ENCODE measurements at places on chromosomes 5 and 9. TPM values are rescaled to one million over a fixed set of nuclear protein-coding genes. Genes with fewer than 3 reads are reported as not detected.
A peak's percentile ranks its signal among the peaks of the same experiment; 100 is the strongest.

GRCh38 chr5:53109443-53110127 lies at the start of gene MOCS2:
Gene MOCS2, minus strand, starts transcription at chr5:53109757. Its CDS starts 2,583 bp downstream, at chr5:53107174.
- peak; percentile 80 for DNase-seq

DNA sequence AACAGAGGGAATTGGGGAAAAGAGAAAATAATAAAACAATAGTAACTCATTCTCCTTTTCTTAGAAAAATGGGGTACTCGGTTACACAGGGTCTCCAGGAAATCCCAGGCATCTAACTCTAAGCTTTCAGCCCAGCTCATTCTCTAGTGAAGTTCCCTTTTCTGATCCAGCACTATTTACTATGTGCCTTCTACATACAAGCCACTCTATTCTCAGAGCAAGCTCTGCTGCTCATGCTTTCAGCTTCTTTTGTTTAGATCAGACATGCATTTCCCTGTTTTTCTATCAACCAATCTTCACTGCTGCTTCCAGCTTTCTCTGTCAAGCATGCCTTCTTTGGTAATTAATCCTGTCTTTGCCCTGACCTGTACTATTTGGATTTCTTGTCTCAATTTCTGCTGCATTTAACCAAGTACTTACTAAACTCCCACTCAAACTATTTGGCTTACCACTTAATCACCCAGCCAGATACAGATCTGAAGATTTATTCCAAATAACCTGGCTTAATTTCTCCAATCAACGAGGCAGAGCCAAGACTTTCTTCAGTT lies 25.3 kb downstream of the OSMR start:
- no peak for DNase-seq

DNA sequence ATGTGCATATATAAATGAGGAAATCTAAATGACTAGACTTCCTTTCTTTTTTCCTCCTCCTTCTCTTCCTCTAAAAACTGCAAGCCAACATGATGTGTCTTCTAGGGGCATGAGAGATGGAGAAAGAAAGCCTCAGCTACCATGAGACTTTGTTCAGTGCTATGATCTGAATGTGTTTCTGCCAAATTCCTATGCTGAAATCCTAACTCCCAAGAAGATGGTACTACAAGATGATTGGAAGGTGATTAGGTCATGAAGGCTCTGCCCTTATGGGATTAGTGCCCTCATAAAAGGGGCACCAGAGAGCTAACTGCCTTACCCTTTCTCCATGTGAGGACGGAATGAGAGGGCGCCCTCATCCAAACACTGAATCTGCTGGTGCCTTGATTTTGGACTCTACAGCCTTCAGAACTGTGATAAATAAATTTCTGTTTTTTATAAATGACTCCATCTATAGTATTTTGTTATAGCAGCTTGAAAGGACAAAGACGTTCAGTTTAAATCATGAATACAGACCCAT lies 72.2 kb upstream of the IL6ST start:
- no peak for DNase-seq

DNA sequence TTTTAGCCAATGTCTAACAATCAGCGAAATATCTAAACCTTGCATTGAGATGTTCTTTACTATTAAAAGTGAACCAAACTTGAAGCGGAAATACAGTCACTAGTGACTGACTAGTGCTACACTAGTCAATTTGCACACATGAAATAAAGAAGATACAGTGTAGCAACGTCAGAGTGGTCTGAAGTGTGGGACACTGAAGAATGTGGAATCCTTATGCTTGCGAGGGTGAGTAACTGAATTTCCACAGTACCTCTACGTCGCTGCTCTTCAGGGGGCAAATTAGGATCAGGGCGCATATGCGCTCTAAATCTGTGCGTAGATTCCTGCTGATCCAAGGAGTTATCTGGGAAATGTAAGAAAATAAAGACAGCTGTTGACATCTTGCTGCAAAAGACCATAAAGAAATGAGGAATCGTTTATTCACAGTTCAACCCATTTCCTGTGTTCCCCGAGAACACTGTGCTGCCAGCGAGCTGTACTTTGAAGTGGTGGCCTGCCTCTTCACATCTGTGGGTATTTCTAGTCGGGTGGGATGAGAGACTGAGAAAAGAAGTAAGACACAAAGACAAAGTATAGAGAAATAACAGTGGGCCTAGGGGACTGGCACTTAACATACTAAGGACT lies 39.8 kb upstream of the FLT4 start:
- no peak for DNase-seq

GRCh38 chr5:120016717-120017382 lies 387.5 kb downstream of the FAM170A start:
- DNase-seq: no peak

GRCh38 chr5:7754997-7755596 lies 95.8 kb downstream of the CFAP90 start:
- DNase-seq: no peak

DNA sequence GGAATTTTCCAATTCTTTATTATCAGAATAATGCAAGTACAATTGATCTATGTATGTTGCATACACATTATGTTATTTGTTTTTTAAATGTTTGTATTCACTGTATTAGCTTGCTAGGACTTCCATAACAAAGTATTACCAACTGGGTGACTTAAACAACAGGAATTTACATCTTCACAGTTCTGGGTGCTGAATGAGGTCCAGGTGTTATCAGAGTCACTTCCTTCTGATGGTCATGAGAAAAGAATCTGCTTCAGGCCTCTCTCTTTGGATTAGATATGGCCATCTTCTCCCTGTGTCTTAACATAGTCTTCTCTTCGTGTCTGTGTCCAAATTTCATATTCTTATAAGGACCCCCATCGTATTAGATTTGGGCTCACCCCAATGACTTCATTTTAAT lies 229.1 kb upstream of the TRPC7 start:
- no peak for DNase-seq

DNA sequence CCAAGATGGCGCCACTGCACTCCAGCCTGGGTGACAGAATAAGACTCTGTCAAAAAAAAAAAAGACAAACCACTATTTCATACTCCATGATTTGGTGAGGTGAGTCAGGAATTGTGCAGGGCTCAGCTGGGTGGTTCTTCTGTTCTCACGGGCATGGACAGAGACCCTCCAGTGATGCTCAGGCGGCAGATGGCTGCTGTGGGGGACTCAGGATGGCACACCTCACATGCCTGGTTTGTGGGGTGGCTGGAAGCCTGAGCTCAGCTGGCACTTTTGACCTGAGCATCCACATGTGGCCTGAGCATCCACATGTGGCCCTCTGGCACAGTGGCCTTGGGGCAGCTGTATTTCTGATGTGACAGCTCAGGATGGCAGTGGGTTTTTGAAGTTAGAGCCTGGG lies 217.2 kb downstream of the IRX2 start:
- DNase-seq: no peak

DNA sequence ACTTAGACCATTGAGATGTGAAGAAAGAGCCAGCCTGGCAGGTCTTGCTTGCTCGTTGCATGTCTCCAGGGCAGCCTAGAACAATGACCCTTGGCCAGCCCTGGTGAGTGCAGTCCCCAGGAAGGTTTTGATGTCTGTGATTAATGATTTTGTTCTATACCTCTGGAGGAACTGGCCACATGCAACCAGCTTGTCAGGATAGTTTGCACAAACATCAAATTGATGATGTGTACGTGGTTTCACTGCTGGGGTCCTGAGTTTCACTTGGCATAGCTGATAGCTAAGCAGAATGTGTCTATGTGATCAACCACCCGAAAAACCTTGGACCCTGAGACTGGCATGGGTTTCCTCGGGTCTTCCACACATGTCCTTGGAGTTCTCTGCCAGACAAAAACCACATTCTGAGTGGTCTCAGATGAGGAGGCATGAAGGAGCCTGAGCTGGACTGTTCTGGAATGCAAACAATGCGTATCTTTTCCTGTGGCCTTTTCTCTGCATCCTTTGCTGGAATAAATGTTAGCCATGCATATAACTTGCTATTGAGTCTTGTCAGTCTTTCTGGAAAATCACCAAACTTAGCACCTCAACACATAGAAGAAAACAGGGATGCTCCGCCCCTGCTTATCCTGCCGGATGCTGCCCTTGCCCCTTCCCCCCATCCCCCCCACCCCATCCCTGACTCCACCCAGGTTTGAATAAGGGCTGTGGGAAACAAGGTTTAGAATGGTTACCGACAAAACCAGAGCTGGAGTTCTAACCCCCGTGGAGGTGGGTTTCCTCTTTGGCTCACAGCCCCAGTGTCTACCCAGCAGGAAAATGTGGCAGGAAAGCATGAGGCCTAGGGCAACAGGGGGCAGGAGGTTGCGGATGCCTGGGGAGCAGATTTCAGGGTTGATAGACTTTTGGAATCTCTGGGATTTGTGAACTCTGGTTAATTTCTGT lies 50.1 kb upstream of the ANKRD33B start:
- DNase-seq: no peak

DNA sequence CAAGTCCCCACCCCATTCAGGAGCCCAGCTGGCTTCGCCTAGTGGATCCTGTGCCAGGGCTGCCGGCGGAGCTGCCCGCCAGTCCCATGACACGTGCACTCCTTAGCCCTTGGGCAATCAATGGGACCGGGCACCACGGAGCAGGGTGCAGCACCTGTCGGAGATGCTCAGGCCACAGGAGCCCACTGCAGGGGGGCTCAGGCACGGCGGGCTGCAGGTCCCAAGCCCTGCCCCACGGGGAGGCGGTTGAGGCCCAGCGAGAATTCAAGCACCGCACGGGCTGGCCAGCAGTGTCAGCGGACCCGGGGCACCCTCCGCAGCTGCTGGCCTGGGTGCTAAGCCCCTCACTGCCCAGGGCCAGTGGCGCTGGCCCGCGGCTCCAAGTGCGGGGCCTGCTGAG lies 969.7 kb upstream of the CDH10 start:
- DNase-seq: no peak

- no peak for DNase-seq
These were observed 25.7 kb upstream of the FAM81B start for GRCh38 chr5:95365302-95366095.

DNA sequence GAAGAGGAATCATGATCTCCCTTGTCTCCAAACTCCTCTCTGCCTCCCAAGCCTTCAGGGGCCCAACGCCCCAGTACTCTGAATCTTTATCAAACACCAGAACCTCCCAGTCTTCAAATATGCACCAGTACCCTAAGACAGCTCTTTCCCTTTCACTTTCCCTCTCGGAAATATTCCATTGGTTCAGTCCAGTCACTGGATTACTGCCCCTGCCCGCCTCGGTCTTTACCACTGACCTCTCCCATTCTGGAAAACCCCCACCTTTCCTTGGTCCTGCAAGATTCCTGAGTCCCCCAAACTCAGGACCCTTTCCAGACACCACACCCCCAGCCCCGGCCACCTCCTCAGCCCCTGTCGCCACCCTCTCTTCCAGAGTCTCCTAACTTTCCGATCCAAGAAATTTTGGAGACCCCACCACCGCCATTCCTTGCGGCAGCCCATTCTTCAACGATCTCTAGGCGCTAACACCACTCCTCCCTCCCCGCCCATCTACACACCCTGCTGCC lies 674 bp downstream of the C5orf15 start:
- DNase-seq: no peak

GRCh38 chr9:34562135-34562745 lies 27.3 kb downstream of the CNTFR start:
- DNase-seq: no peak

GRCh38 chr5:17655921-17656320 lies 21.7 kb downstream of the TAF11L14 start:
- DNase-seq: no peak

DNA sequence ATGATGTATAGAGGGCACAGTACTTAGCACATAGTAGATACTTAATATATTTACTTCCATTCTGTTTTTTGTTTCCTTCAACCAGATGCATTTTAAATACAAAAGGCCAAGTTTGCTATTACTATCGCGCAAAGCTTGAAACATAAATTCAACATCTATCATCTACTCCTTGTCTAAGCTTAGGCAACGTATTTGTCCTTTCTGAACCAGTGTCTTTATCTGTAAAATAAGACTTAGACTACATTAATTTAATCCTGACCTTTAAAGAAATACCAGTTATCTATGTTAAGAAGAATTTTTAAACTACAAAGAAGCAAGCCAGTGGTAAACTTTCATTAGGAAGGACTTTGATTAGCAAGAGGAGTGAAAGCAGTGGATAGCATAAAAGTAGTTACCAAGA lies 173.0 kb downstream of the WDR70 start:
- no peak for DNase-seq

GRCh38 chr9:119707228-119707845 lies 338.1 kb upstream of the BRINP1 start:
- no peak for DNase-seq

DNA sequence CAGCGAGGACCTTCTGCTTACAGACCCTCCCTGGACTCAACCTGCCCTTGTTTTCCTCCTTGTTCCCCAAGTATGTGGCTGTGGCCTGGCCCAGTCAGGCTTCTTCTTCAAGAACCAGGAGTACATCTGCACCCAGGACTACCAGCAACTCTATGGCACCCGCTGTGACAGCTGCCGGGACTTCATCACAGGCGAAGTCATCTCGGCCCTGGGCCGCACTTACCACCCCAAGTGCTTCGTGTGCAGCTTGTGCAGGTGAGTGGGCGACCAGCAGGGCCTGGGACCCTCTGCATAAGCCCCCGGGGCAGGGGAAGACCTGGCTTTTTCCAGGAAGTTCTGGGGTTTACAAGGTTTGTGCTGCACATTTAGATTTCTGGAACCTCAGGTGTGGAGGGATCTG lies 56.9 kb downstream of the ABLIM3 start:
- DNase-seq: no peak

DNA sequence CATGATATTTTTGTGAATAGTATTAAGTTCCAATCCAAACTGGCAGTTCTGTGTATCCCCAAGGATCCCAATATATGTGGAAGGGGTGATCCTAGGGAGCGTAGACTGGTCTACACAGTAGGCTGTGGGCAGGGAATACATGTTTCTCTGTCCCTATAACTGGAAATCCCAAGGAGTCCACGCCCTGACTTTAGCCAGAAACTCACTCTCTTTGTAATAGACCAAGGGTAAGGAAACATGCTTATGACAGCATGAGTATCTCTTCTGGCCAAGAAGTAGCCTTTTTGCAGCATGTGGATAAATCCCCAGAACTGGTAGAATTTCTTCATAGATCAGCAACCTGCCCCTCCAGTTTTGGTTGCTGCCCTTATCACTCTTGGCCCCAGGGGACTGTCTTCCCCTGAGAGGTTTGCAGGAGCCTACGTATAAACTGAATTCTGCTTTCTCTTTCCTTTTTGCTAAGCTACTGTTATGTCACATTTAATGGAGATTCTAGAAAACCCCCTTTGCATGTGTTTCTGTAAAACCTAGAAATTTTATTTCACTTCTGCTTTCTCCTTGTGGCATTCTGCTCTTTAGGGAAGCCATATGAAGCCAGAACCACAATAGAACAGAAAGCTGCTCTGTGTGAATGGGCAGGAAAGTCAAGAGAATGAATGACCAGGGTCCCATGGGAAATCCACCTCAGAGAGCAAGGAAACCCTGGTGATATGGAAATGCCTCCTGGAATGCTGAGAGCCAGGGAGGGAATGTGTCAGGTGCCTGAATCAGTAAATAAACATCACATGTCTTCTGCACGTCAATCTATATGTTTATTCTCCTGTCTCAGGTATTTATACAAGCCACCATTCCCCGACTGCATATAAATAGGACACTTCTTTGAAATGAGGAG lies 3.5 kb downstream of the IFNA2 start:
- no peak for DNase-seq

NAIF1 gene
- total RNA-seq: 7.2 TPM

MEGF9 gene
- 62.1 TPM for total RNA-seq

Data from tibial nerve (tissue), 4 donors.